CD4-positive, alpha-beta T cell (primary cell): ENCODE measurements at places on chromosomes 6 and 20.

GRCh38 chr6:141482796-141483597 lies 649.7 kb upstream of the GJE1 start:
- no peak for DNase-seq

DNA sequence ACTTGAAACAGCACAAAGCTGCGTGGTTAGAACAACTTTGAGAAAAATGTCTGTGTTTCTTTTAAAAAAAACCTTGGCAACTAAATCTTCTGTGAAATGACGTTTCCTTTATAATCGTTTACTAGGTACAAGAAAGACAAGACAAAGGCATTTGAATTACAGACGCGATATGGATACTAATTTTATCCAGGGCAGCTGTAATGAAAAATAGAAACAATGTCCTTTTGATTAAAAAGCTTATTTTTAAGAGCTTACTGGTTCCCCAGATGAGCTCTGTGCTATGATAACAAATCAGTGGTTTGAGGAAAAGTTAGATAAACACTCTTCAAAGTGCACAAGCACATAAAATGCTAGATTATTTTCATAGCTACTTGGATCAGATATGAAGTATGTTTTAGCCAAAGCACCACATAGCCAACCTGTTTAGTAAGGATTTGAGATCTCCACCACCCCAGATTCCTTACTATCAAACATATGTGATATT lies 1.6 kb upstream of the SYNCRIP start:
- DNase-seq: no peak

- no peak for DNase-seq
Observed at GRCh38 chr6:6002005-6002847, 4.5 kb downstream of the NRN1 start.

DNA sequence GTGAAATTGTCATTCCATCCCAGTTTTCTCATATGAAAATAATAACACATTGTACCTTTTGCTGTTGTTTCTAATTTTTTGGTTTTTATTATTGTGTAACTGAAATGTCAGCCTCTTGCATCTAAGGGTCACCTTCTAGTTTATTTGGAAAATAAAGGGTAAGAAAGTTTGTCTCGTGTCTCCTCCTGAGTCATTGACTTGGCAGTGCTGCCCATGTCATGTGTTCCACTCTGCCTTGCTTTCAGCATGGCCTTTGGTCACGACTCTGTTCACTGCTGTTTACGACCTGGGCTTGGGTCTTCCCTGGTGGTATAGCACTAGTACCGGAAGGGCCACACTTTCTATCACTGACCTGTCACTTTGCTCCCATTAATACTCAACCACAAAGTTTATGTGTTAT lies 171.4 kb upstream of the RSPO3 start:
- no peak for DNase-seq

- DNase-seq: no peak
Observed at GRCh38 chr6:42420741-42421140, 31.0 kb downstream of the TRERF1 start.

GRCh38 chr6:108560463-108561308 lies at the start of gene FOXO3:
TSS of gene FOXO3 (plus strand) at chr6:108560917. CDS start at chr6:108561209, 292 bp downstream.
- peak; percentile 72 for DNase-seq

GRCh38 chr20:46920114-46920513 lies 25.5 kb downstream of the EYA2 start:
- no peak for DNase-seq

DNA sequence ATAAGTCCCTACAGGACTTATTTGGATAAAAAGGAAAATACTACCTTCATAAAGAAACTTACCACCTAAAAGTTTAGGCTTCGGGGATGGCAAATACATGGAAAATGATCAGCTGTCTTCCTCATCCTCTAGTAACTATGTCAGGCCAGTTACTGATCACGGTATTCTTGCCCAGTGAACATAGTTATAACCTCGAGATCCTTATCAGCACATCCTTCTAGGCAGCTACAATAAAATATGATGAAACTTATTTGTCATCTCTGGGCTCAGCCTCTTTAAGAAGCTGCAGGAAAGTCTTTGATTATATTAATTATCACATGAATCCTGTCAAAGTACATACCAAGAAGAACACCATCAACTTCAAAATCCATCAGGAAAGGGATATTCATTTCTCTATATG lies 41.8 kb downstream of the SF3B5 start:
- DNase-seq: no peak

DNA sequence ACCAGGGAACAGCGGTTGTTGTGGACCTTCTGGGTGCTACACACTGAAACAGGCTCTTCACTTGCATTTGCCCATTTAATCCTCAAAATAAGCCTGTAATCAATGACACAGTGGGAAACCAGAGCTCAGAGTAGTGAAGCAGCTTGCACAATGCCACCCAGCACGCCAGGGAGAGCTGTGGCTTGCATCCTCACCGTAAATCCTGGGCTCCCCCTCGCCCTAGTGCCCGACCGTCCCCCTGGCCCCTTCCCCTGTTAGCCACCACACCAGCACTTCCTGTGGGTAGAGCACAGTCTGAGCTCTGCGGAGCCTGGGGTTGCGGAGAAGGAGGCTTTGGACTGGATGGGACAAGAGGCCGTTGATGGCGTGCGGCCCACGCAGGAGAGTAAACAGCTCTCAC lies 14.5 kb downstream of the VSTM2L start:
- no peak for DNase-seq
